ENCODE measurements at places on chromosomes 1 and 21. TPM values are rescaled to one million over a fixed set of nuclear protein-coding genes. Genes with fewer than 3 reads are reported as not detected.

GRCh38 chr1:81435175-81435574, 365.6 kb upstream of the ADGRL2 start:
- DNase-seq, result no peak

Gene NEK2
- total RNA-seq, result 0.16 TPM

Gene KRTAP13-2
- total RNA-seq, result not detected

Gene PKN2
- 22.6 TPM for total RNA-seq

Gene SH3BGR
- 17.4 TPM for total RNA-seq
